ENCODE measurements at places on chromosomes 16 and 17.

DNA sequence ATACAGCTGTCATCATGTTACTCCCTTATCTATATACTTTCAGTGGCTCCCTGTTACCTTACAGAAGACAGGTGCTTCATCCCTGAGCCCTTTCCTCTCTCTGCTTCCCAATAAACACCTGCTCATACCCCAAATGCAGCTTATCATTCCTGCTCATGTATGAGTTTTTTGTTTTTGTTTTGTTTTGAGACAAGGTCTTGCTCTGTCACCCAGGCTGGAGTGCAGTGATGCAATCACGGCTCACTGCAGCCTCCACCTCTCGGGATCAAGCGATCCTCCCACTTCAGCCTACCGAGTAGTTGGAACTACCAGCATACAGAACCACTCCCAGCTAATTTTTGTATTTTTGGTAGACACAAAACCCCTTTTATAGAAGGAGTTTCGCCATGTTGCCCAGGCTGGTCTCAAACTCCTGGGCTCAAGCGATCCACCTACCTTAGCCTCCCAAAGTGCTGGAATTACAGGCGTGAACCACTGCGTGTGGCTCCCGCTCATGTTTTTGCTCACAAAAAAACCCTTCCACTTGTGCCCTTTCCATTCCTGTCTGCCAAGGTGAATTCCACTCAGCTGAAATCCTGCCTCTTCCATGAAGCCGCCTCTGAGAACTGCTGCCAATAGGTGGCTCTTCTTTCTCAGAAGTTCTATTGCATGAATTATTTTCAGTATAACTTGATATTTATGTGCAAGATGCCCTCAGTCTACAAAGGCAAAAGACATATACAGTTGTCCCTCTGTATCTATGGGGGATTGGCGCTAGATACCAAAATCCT, 7.9 kb upstream of the RNF157 start:
- DNase-seq: no peak

DNA sequence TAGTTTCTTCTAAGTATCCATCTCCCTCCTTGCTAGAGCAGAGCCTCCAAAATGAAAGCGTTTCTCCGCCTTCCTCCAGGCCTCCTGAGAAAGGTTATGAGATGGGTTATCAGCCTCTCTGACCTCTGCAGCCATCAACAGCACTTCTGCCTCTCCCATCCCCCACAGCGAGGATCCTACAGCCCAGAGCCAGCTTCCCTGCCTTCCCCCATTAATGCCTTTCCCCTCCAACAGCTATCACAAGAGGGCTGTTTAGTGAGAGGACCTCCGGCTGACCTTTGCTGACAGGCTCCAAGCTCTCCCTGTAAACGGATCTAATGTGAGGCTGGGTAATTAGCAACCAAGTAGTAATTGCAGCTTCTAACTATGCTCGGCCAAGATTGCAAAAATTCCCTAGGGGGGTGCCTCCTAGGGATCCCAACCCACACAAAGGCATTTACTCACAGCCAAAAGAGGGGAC, 55.8 kb downstream of the ZFHX3 start:
- no peak for DNase-seq

GRCh38 chr16:54385141-54385540, 98.6 kb upstream of the IRX3 start:
- no peak for DNase-seq

DNA sequence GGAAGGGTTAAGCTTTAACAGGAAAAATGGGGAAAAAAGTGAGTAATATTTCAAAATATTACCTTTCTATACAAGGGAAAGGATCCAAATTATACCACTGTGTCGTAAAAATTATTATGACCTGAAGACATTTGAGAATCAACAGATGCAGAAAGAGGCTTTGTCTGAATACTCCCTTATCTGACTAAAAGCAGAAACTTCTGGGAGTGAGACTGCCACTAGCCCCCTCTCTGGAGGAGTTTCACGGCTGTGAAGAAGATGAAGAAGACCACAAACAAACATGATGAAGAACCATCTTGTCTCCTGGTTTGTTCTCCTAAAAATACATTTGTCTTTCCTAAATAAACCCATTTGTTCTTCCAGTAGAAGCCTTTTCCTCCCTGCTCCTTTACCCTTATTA, 29.4 kb downstream of the CNTROB start:
- no peak for DNase-seq

DNA sequence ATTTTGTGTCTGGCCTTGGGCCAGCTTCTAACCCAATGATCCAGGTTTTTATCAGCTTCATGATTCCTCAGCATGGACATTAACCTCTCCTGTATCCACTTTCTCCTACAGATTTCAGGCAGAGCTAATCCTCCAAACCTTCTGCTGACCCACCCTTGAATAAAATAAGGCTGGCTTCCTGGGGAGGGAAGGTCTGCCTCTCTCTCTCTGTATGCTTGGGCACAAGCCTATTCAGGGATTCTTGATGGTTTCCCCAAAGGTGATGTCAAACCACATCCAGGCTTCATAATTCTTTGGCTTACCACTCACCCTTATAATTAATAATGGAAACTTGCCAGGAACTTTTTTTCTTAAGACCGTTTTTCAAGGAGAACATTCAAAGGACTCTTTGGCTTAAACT, 240.1 kb downstream of the UTP18 start:
- DNase-seq: no peak

- DNase-seq: peak; percentile 29
Observed at GRCh38 chr17:82781894-82782274, 30.0 kb downstream of the TBCD start.

DNA sequence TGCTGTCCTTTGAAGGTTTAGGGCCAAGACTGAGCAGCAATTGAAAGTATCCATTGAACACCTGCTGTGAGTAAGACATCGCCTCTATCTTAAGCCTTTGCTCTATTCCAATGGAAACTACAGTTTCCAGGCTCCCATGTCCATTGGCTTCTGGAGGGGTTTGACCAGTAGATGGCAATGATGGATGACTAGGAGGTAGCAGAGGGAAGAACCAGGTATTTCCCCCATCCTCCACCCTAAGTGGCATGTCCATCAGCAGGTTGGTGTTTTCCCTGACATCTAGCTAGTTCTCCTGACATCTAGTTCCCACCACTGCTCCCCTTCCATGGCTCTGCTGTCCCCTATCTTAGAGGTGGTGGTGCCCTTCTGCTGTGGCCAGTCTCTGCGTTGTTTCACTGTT, 58.7 kb downstream of the CENPV start:
- DNase-seq: no peak

DNA sequence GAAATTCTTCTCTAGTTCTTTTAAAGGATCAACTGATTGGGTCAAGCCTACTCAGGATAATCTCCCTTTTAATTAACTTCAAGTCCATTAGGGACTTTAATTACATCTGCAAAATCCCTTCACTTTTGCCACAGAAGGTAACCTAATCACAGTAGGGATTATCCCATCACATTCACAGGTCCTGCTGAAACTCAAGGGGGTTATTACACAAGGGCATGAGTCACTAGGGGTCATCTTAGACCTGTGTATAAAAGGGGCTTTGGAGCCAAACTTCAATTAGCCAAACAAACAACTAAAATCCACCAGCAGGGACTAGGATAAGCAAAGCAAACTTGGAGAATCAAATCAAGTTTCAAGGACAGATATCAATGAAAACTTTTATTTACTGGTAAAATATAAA, 19.4 kb downstream of the CIAPIN1 start:
- DNase-seq: no peak

GRCh38 chr17:7281074-7281952, at the start of gene SLC2A4:
TSS of gene SLC2A4 (plus strand) at chr17:7281718. CDS start at chr17:7281935, 217 bp downstream.
- peak; percentile 73 for DNase-seq

GRCh38 chr16:88264641-88265285, 118.0 kb upstream of the ZNF469 start:
- DNase-seq: no peak

GRCh38 chr17:80544655-80545498, at the start of gene RPTOR:
TSS of gene RPTOR (plus strand) at chr17:80544838. CDS start at chr17:80545630, 792 bp downstream.
- DNase-seq: peak; percentile 66

DNA sequence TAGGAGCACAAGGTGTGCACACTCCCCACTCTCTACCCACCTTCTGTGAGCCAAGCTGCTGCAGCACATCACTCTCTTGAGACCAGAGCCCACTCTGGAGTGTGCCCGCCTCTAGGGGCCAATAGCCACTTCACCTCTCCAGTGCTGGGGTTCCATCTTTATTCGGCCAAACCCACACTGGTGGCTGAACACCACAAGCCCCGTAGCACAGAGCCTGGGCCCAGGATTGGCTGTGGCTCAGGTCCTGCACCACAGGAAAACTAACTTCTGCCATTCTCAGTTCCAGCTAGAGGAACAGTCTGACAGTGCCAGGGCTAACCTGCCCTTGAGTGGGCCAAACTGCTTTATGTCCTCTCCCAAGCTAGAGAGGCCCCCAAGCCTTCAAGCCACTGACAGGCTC, 111.0 kb upstream of the TOX3 start:
- DNase-seq: no peak

All from NCI-H526 treated with DMSO at 0.1 percent for 48 hours (cell line).